Suppressor macrophage treated with lipopolysaccharide for 1 hour (primary cell): ENCODE measurements at places on chromosomes 12 and 14.
A peak's percentile ranks its signal among the peaks of the same experiment; 100 is the strongest.

- peak; percentile 42 for DNase-seq
Observed at GRCh38 chr14:36069535-36069900, 107.0 kb downstream of the PTCSC3 start.

DNA sequence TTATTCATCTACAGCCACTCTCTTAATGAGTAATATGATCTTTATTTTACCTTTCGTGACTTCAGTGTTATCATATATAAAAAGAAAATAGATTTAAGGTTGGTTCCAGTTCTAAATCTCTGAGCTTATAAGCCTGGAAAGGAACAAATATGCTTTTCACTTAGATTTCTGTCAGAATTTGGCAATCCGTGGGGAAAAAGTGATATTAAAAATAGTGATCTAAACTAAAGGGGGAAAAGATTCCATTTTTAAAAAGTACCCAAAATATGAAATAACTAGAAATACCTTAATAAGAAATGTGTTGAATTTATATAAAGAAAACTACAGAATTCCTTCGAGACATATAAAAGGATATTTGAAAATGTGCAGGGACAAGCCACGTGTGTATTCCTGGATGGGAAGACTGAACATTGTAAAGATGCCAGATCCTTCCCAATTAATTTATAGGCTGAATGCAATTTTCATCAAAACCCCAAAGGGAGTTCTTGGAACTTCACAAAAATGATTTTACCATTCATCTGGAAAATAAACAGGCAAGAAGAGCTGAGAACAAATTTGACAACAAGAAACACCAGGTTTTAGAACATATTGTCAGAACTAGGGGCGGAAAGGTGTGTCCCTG, 142.5 kb downstream of the EFCAB11 start:
- DNase-seq = no peak

DNA sequence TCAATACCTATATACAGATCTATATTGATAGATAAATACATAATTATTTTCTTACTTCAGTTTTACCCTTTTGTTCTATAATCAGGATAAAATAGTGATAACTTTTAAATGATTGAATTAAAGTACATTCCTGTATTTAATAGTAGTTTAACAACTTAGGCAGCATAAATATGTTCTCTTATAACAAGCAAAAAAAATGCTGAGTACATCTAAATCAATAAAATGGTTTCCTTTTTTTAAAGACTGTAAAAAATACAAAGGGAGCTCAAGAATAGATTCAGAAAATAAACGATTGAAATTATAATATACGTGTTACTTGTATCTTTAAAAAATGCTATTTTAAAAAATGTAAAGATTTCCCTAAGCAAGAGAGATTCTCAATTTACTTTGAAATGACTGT, 393.7 kb upstream of the TMEM132C start:
- DNase-seq = no peak

GRCh38 chr12:86091681-86092080, 164.5 kb downstream of the MGAT4C start:
- no peak for DNase-seq

DNA sequence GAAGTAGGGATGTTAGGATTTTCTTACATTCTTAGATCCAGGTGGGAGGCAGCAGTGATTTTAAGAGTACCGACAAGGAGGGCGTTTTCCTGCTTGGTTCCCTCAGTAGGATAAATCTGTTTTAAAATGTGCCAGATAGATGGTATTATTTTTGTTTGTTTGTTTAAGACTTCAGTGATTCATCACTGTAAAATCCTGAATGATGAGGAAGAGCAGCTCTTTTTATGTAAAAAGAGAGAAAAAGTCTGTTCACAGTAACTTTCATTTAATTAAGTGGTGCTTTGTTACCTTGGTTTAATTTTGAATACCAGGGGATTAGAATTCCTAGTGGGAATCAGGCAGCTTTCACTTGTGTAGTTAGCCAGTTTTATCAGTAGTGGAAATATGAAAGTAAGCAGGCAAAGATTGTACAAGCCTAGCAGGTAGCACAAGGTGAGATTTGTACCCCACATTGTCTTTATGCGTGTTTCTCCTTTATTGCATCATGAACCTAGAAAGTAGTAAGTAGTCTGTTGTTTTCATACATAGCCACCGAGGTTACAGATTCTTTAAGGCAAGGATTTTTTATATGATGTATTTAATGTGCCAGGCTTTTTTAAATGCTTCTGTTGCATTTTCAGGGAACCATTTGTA, 349.6 kb downstream of the CCDC91 start:
- no peak for DNase-seq

DNA sequence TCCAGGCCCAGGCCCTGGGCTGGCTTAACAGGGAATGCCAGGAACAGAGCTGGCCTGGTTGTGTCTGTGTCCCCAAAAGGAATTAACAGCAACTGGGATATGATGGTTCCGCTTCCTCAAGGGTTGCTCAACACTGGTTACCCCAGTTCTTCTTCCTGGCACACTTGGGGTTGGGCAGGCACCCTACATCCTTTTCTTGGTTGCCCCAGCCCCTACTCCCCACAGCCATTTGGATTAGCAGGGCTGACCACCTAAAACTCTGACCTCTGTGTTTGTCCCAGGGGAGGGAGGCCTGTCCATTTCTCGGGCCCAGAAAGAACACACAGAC, 30.8 kb downstream of the NCKAP5L start:
- peak; percentile 37 for DNase-seq

- DNase-seq = peak; percentile 93
Observed at GRCh38 chr14:72699852-72700257, 194.0 kb downstream of the DPF3 start.

DNA sequence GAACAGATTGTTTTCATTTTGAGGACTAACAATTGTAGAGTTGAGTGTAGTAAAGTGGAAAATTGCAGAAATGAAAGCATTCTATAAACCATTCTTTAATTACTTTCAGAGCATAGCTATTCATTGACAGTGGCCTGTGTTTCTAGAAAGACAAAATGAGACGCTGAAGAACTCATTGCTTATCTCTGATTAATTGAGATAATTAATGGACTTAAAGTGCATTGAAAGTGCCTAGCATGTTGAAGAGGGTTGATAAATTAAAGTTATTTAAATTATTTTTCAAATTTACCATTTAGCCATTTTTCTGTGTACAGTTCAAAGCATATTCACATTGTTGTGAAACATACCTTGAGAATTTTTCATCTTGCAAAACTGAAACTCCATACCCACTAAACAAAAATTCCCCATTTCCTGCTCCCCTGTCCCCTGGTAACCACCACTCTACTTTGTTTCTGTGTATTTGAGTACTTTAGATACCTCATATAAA, 57.4 kb downstream of the DAAM1 start:
- no peak for DNase-seq

DNA sequence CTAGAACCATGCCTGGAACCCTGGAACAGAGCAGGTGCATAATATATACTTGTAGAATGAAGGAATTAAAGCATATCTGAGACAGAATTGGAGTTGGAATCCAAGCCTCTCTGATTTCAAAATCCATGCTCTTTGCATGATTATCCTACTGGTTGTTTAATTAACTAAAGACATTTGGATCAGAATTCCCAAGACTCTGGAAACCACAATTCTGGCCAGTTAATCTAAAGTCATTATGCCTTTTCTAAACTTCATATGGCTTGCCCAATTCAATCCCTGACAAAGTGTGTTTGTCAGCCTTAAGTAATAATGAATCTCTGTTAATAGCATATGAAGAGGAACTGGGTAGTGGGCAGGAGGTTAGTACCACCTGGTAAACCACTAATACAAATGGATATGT, 422.6 kb downstream of the ATP23 start:
- no peak for DNase-seq

DNA sequence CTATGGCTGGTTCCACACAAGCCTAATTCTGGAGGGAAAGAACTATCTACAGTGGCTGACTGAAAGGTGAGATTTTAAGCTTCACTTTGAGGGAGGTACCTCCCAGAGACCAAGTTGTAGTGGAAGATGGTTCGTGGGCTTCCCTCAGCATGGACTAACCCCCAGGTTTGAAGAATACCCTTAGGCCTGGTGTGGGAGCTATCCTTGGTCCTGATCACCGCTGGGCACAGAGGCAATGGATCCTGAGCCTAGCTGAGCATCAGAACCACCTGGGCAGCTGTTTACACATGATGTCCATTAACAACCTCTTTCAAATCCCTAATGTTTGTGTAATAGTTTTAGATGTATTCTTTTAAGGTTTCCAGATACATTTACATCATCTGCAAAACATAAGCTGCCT, 10.3 kb downstream of the DAO start:
- peak; percentile 33 for DNase-seq

GRCh38 chr12:26520109-26520508, 312.9 kb downstream of the ITPR2 start:
- DNase-seq = no peak

DNA sequence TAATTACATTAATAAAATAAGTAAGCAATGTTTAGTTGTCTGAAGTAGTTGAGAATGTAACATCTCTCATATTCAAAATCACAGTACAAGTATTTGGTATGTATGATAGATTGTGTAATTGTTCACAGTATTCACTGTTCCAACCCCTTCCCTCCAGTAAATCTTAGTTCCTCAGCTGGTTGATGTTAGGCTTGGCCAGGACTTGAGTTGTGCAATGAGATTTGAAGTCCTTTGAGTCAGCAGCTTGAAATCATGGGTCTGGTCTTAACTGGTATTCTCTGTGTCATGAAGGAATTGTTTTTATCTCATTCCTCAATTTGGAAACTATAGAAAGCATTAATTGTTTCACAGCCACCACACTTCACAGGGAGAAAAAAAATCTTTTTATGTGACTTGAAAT, 477.1 kb downstream of the FSCB start:
- no peak for DNase-seq

- DNase-seq = peak; percentile 27
Observed at GRCh38 chr12:124626971-124627411, 59.6 kb upstream of the NCOR2 start.

DNA sequence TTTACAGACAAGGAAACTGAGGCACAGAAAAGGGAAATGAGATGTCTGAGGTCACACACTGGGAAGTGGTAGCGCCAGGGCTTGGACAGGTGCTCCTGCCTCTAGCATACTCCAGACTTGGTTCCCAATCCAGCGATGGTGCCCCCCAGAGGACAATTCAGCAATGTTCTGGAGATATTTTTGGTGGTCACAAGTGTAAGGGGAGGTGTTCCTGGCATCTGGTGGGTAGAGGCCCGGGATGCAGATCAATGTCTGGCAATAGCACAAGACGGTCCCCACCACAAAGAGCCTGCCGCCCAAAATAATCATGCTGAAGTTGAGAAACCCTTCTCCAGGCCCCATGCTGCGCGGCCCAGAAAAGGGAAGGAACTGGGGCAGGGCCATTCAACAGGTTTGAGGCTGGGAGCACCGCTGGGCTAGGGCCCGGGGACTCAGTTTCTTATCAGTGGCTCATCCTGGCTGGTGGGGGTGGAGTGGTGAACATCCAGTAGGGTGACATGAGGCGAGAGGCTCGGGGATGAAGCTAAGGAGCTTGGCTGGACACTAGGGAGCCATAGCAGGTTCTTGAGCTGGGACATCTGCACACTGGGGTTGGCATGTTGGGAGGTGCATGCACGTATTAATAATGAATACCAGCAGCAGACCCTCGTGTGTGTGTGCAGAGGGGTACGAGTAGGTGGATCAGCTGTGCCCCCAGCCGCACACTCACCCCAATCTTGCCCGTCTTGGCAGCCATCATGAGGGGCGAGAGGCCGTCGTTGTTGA, 35.1 kb downstream of the TRPV4 start:
- DNase-seq = no peak

- DNase-seq = peak; percentile 86
Observed at GRCh38 chr14:94998685-94999084, 158.6 kb downstream of the DICER1 start.

- peak; percentile 99 for DNase-seq
Observed at GRCh38 chr12:11765817-11766794, 116.6 kb downstream of the ETV6 start.

DNA sequence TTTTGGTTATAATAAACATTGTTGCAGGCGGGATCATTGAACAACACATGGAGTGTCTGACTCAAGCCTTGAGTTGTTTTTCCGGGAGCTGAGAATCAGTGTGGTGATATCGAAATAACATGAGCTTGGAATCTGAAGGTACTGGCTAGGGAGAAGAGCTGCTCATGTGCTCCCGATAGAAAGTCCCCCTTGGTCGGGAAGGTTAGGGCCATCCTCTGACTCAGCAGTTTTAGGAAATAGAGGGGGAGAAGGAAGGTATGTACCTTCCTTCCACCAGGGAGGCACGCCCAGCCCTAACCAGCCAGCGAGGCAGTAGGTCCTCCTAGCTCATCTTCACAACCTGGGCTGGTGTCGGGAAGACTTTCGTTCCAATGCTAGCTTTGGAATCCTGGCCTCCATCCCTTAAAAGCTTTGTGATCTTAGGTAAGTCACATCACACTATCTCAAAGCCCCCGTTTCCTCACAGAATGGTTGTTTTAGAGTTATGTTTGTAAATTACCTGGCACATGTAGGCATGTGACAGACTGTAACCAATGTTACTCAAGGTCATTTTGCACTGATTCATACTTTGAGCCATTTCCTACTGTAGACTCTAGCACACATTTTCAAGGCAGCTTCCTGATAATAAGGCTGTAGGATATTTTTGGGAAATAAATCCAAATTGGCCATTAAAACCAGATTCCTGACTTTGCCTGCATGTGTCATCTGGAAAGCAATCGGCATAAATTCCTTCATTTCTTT, 1.9 kb upstream of the RAB35 start:
- peak; percentile 46 for DNase-seq

GRCh38 chr14:99757331-99758070, 35.7 kb upstream of the EML1 start:
- DNase-seq = peak; percentile 17

- no peak for DNase-seq
Observed at GRCh38 chr14:54650959-54651351, 84.0 kb downstream of the SAMD4A start.

DNA sequence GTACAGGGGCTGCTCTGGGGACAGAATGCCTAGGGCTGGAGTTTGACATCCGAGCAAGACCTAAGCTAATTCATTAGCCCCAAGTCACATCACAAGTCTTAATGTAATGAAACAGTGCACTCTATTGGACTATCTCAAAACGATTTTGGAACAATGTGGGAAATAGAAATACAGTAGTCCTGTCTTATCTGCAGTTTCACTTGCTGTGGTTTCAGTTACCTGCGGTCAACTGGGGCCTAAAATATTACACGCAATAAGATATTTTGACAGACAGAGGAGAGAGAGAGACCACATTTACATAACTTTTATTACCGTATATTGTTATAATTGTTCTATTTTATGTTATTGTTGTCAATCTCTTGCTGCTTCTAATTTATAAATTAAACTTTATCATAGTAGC, 21.1 kb downstream of the MOAP1 start:
- DNase-seq = peak; percentile 15

DNA sequence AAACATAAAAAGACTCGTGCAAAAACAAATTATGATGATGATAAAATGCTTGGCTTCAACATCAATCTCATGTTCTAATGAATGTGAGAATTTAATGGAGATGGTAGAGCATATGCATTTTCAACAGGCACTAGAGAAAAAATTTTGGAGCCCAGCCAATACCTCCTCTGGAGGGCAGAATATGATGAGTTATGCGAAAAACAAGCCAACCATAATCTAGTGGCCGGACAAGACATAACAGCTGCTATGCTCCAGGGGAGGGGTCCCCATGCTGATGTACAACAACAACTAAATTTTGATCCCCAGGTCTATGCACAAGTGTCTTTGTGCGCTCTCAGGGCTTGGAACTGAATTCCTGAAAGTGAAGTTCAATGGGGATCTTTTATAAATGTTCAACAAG, 1197.5 kb downstream of the LRFN5 start:
- DNase-seq = no peak
